Neural crest cell (in vitro differentiated cells): ENCODE measurements at places on chromosomes 16 and 17. TPM values are rescaled to one million over a fixed set of nuclear protein-coding genes. Genes with fewer than 3 reads are reported as not detected.
A peak's percentile ranks its signal among the peaks of the same experiment; 100 is the strongest.

The TP53TG3F gene
- not detected in 2 replicates for total RNA-seq

The TTC19 gene
- 40.3 TPM in 2 replicates for total RNA-seq

- no peak for DNase-seq
Observed at GRCh38 chr16:19286827-19287226, 1.3 kb downstream of the CLEC19A start.

DNA sequence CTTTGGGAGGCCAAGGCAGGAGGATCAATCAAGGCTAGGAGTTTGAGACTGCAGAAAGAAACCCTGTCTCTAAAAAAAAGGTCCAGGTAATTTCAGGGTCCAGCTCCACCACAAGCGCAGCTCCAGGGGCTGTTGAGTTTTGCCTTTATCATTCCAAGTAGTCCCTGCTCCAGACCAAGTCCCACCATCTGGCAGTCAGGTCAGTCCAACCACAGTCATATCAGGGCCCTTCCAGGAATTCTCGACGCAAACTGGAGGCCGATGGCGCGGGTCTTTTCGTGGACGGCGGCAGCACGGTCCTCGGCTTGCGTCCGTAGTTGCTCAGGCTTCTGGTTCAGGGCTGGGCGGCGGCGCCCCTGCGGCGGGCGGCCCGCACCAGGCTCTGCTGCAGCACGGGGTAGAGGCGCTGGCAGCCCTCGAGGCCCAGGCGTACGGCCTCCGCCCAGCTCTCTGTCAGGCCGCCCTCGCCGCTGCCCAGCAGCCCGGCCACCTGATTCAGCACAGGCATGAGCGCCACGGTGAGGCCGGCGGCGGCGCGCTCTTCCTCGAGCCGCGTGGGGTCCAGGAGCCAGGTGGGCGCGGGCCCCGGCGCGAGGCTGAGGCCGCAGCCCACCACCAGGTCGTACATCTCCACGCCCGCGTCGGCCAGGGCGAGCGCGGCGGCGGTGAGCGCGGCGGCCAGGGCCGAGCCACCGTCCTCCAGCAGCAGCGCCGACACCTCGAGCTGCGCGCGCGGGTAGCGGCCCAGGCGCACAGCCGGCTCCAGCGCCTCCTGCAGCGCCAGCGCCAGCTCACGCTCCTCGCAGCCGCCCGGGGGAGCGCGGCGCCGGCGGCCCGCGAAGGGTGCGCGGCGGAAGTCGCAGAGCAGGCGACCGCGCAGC is 752 bp downstream of the EXOSC6 start:
- DNase-seq: peak; percentile 25

GRCh38 chr17:61750656-61751055 is 112.7 kb downstream of the BRIP1 start:
- no peak for DNase-seq

GRCh38 chr16:2664574-2664982 is 17.7 kb upstream of the KCTD5 start:
- DNase-seq: no peak

- DNase-seq: no peak
Observed at GRCh38 chr17:2064147-2064489, 9.2 kb downstream of the HIC1 start.
